T-helper 17 cell (primary cell): ENCODE measurements at places on chromosomes 6 and 20.

DNA sequence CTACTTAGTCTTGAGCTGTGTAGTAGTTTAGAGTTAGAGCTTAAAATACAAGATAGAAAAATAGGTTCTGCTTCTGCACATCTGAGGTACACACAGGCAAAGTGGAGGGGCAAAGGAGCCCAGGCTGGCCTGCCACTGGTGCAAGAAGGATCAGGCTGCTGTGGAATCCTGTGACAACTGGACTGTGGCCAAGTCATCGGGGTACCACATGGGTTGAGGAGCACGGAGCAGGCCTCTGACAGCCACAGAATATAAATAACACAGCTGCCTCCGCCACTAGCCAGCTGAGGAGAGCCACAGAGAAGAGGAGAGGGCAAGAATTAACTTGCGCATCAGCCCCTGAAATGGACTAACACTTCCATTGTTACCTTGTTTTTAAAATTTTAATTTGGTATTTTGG lies 206.0 kb upstream of the MARCKS start:
- no peak for DNase-seq

- no peak for DNase-seq
Observed at GRCh38 chr6:106609699-106610098, 19.6 kb downstream of the RTN4IP1 start.

DNA sequence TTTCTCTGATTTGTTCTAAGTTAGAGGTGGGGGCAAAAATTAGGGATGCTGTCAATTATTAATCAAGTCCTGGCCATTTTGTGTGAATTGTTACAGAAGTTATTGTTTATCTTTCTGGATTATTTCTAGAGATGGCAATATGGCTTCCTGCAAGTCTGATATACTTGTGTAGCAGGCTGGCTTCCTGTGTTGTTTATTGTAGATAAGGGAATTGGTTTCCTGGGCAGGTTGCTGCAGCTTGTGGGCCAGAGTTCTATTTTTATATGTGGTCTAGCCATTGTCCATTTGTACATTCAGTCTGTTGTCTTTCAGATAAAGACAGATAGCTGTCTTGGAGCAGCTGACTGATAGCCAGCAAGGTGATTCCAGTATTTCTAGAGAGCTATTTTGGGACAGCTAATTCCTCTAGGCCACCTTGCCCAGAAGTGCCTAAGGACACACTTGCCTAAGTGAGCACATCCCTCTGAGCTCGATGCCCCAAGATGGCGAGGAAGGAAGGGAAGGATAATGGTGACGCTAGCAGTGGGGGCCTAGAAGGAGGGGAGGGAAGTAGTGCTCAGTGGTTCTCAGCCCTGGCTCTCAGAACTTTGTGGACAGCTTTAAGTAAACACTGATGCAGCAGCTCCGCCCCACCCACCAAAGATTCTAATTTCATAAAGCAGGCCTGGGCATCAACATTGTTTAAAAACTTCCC lies 25.5 kb downstream of the DDO start:
- no peak for DNase-seq

DNA sequence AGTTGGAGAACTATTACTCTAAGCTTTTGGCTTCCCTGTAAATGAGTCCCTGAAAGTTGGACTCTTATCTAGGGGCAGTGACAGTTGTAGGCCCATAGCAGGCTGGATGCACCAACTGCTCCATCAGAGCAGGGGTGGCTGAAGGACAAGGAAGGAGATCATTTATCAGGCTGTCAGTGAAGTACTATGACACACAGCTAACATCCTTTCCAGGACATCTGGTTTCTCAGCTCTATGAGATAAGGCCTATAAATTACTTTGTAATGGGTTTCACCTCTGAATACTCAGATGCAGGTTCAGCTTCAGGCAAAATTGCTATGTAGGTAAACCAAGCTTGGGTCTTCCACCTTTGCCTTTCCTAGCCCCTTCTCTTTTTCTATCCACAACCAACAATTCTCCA lies 468.5 kb downstream of the KIF16B start:
- DNase-seq, result no peak

DNA sequence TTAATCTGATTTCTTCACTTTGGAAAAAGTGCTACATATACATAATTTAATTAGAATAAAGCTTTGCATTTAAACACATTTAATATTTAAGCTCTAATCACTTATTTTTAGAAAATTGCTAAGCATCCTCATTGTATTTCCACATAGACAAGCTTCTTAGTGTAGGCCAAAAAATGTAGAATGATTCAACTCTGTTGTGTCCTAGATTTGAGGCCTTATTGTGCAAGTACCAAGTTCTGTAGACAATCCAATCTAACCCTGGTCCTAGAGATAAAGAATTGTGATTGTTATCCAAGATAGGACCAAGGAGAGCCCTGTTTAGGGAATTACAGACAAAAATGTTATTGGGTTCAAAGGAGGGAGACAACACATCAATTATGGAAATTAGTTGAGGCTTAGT lies 27.6 kb downstream of the MRAP2 start:
- DNase-seq, result no peak
